H7 (cell line): ENCODE measurements at places on chromosomes 6 and 20. TPM values are rescaled to one million over a fixed set of nuclear protein-coding genes. Genes with fewer than 3 reads are reported as not detected.

DNA sequence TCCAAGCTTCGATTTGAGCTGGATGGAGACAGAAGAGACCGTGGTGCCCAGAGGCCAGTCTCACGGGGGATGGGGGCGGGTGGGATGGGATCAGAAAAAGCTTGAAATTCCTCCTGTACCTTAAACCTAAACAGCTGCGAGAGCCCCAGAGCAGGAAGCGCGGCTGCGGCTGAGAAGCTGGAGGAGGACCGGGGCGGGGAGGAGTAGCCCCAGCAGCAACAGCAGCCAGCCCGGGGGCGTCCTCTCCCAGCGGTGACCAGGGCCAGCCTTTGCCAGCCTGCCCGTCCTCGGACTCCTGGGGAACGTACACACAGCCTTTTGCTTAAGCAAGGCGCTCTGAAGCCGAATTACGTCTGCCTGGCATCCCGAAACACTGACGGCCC lies 17.4 kb upstream of the PRDM13 start:
- DNase-seq, result peak; percentile 72

SOBP gene
- 1.3 and 6.8 TPM in 2 replicates for total RNA-seq

HAO1 gene
- not detected in 2 replicates for total RNA-seq

PARD6B gene
- 18.9 and 24.5 TPM in 2 replicates for total RNA-seq

MLIP gene
- total RNA-seq, result not detected in 2 replicates

PLCB4 gene
- 3.4 and 4.7 TPM in 2 replicates for total RNA-seq

DNA sequence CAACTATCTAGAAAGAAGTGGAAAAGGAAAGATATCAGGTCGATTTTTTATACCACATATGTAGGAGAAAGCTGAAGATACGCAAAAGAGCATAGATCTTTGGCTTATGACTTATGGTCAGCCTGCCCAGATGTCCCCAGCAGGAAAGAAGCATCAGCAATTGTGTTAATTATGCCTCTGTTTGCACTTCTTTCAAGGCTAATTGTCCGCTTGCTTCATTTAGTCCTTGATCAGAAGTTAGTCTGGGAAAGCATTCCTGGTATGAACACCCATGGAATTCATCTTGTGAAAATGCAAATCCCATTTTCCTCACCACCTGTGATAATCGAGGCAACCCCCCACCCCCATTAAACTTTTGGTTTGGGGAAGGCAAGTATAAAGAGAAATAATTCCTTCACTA lies 62.8 kb downstream of the ATP9A start:
- no peak for DNase-seq

POM121L2 gene
- total RNA-seq, result 0.03 TPM in 1 of 2 replicates, not detected in the other

AHCY gene
- 331 and 361 TPM in 2 replicates for total RNA-seq

DNA sequence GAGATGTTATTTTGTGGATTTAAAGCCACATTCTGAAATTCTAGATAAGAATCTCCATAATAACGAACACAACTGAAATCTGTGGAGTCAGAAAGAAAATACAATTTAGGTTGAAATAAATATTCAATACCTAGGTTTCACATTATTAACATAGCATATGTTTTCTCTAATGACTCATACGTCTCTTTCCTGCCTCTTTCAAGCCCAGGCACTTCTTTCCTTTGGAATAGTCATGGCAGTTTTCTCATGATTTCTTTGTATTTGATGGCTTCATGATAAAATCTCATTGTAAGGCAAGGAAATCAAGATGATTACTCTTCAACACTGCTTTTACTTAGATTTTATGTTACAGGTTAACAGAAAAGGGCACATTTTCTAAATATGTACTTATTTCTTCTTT lies 803.7 kb downstream of the PHF3 start:
- no peak for DNase-seq

DNA sequence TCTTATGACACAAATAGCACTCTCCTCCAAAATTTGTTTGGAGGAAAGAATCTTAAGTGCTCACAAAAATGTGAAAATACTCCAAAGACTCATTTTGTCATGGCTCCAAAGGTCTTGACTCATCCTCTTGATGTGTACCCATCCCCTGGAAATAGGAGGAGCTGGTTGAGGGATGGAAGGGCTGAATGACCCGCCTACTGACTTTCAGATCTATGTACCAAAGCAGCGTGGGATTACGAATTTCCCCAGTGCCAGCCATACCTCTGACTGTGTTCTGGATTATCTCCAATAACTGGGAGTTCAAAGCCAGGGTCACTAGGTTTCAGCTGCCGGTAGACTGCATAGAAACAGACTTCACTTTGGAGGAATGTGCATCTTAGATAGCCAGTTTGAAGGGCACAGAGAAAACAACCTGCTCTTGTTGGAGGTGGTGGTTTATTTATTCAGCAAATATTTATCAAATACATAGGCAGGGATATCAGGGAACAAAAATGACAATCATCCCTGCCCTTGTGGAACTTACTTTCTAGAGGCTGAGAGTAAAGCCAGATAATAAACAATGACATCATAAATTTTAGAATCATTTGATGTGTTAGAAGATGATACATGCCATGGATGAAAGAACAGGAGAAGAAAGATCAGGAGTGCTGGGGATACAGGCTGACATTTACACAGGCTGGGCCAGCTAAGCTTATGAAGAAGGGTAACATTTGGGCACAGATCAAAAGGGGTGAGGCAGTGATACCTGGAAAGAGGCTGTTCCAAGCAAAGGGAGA lies 246.6 kb downstream of the TBXT start:
- DNase-seq, result no peak

DNA sequence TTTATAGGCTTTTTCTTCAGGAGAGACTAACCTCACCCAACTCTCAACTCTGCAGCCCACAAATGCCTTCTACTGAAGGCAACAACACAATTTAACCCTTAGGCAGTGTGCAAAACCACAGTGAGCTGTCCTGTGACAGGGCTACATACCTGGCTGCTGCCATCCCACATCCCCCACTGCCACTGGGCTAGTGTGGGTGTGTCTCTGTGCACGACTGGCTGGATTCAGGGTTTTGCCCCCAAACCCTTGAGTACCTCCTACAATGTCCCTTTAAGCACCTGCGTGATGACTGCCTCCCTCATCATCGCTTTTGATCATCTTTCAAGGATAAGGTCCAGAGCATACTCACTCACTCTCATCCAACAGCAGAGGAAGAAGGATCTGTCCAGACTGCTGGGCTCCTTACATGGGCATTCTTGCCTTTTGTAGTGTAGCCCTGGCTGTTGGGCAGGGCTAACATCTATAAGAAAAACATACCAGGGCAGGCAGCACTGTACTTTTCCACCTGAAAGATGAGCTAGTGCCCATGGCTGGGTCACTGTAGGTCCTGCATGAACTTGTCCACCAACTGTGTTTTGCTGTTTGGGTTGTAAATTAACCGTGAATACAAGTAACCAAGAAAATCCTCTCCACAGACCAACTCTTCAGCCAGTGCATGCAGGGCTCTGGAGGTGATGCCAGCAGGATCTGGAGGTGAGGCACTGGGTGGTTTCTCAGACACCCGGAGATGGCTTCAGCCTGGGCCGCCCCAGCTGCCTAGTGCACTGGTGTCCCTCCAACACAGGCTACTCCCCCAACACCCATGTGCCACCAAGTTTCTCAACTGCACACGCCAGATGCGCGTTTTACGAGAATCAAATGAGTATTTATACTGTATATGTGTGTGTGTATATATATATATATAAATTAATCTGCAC lies 45.2 kb downstream of the PLCG1 start:
- no peak for DNase-seq

DNA sequence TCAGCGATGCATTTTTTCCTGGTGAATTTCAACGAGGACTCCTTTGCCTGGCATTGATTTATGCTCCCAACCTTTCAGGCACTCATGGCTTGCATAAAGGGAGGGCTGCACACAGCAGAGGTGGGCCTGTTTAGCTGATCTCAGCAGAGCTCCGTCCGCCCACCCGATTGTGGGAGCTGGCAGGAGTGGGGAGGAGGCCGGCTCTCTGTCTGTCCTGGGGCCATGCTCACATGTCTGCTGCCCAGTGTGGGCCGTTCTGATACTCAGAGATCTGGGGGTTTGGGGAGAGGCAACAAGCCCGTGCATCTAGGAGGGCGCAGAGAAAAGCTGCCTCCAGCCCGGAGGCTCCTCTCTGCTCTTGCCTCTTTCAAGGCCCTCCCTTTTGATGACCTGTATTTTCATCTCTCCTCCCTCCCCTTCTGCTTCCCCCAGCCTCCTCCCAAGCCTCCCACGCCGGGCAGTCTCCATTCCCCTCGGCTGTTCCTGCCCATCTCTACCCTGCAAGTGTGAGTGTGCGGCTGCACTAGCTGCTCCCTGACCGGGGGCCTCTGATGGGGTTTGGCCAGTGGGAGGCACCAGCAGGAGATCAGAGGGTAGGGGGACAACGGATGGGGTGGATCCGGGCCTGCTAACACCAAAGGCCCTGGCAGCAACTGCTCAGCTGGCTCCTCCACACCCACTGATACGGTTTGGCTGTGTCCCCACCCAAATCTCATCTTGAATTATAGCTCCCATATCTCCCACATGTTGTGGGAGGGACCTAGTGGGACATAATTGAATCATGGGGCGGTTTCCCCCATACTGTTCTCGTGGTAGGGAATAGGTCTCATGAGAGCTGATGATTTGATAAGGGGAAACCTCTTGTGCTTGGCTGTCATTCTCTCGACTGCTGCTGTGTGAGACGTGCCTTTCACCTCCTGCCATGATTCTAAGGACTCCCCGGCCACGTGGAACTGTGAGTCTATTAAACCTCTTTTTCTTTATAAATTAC lies 39.6 kb upstream of the MLN start:
- DNase-seq, result no peak

NFKBIE gene
- total RNA-seq, result 9.7 and 12.3 TPM in 2 replicates

ZSCAN16 gene
- total RNA-seq, result 4.0 and 4.3 TPM in 2 replicates

GRCh38 chr6:145815309-145816274 lies 997 bp upstream of the FBXO30 start:
- DNase-seq, result peak; percentile 66

PKIG gene
- total RNA-seq, result 40.8 and 76.2 TPM in 2 replicates

GRCh38 chr6:118864341-118865099 lies 29.4 kb upstream of the ASF1A start:
- no peak for DNase-seq

DNA sequence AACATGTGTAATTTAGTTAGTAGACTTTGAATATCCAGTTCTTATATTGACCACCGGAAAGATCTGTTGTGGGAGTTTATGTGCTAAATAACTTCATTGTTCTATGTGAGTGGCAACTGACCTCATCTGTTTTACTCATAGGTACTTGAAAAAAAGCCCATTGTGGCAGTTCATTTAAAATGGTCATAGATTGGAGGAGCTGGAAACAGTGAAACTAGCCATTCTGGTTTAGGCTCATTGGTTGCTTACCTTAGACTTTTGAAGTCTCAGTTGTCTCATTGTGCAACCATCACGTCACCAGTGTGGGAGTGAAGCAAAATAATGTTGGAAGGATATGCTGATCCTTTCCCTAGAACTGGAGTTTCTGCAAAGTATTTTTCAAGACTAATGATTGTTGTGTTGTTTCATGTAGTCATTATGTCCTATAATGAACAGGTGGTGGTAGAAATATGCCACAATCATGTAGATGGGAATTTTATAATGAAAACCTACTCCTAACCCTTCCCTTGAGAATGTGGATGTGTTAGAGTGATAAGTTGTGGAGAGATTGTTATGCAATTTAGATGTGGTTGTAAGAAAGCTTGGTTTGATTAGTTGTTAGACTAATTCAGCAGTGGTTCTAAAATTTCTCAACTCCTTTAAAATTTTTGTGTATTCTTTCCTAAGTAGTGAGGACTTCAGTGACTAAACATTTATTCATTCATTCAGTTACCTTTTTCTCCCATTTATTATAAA lies 18.3 kb downstream of the DSP start:
- DNase-seq, result no peak

GRCh38 chr6:7104752-7105151 lies 3.0 kb upstream of the RREB1 start:
- DNase-seq, result no peak

DNA sequence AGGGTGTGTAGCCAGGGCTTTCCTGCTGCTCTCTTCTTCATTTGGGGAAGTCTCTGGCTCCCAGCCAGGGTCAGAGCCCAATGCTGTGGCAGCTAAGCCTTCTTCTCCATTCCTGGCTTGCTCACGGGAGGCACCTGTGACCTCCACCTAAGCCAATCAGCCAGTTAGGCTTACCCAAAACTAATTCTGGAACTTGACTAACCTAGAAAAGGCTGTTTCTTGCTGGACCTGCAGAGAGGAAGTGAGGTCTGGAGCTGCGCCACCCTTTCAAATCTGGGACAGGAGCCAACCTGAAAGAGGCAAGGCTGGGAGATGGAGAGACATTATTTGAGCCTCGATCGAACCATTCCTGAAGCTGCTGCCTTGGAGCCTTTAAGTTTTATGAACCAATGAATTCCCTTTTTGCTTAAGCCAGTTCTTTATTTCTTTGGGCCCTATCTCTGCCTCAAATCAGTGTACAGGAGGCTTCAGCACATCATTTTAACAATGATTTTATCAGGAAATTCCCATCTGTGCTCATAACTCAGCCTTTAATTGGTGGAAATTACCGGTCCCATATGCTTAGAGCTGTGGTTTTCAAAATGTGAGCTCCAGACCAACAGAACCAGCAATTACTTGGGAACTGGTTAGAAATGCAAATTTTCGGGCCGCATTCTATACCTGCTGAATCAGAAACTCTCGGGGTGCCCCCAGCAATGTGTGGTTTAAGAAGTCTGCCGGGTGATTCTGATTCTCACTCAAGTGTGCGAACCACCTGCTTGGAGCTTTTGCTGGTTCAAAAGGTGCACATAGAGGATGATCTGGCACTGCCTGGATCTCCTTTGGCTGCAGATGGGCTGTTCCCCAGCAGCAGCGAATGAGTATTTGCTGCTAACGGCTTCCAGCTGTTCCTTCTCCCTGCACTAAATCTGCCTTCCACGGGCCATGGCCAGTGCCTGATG lies 97.4 kb upstream of the RNF24 start:
- no peak for DNase-seq

DNA sequence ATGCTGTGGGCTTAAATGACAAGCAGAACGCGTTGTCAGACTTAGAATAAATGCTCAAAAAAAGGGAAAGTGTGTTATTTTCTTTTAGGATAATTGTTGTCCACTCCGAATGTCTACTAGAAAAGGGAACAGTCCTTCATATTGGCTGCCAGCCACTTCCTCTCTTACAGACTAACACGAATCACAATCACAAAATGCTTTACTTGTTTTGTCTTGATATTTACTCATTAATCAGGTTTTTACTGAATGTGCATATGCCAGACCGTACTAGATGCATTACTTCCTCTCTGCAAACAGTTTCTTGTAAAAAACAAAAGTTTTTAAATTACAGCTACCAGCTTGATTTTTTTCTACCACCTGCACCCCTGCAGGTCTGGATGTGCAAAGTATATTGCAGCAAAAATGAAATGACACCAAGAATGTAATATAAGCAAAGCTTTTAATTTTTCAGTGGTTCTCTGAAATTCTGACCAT lies 821 bp downstream of the DHX35 start:
- DNase-seq, result no peak

DNA sequence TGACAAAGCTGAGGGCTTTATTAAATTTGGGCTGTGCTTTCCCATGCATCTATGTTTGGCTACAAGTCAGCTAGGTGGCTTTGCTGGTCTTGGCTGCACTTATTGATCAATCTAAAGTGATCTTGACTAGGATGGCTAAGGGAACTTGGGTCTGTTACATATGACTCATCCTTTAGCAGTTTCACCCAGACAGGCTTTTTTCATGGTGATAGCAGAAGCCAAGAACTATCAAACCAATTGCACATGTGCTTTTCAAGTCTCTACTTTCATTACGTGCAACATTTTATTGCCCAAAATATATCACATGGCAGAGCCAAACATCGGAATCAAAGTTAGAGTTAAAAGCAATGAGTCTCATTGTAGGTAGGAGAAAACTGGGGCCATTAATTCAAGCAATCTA lies 626.3 kb downstream of the TENT5A start:
- DNase-seq, result no peak
